ENCODE measurements at places on chromosomes 4 and X.
A peak's percentile ranks its signal among the peaks of the same experiment; 100 is the strongest.

GRCh38 chrX:54994668-54995351 lies 822 bp upstream of the PFKFB1 start:
- no peak for DNase-seq

DNA sequence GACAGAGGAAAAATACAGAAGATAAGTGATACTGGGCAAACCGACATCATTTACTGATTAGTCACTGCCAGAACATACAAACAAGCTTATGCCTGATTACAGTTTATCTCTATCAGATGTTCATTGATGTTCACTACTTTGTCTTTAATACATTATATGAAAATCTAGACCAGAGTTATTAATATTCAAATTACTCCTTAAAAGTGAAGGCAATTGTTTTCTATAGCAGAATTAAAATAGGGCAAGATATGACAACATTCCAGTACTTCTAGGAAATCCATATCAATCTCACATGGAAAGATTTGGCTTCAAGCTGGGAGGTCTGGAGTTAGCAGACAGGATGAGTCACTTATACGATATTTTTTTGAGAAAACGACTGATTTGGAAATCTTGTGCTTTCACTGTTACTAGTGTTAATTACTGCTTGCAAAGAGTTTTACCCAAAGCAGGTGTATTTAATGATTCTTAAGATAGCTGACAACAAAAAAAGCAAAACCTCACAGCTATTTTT lies 31.8 kb downstream of the HPGD start:
- no peak for DNase-seq

DNA sequence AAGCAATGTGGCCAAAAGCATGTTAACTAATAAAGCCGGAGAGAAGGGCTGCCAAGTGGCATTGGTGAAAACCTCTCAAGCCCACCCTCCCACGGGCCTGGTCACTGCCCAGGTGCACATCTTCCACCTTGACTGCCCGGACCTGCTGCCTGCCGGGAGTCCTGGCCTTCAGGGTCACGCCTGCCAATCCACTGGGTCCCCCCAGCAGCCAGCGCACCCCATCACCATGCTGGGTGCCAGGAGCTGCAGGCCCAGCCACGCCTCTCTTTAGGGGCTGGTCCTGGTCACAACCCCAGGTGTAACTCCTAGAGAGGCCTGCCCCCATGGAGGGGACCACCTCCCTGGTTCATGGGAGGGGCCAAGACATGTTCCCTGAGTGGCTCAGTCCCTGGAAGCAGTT lies 66.4 kb downstream of the PSAPL1 start:
- DNase-seq = no peak

DNA sequence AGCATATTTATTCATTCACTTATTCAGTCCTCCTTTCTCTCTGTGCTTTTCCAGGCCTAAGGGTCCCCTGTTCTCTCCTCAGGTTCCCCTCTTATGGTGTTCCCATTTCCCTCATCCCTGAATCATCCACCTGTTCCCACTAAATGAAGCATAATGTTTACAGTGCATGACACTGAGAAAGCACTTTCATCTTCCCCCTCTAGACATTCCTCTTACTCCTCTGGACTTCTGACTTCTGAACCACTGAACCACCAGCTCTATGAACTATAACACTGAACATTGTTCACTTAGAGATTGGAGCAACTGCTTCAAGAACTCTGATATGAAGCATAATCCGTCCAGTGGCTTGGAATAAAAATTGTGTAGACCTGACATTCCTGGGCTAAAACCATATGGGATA lies 59.5 kb downstream of the CD38 start:
- DNase-seq = no peak

- DNase-seq = no peak
Measured at GRCh38 chr4:15436513-15436912, 8.7 kb downstream of the C1QTNF7 start.

DNA sequence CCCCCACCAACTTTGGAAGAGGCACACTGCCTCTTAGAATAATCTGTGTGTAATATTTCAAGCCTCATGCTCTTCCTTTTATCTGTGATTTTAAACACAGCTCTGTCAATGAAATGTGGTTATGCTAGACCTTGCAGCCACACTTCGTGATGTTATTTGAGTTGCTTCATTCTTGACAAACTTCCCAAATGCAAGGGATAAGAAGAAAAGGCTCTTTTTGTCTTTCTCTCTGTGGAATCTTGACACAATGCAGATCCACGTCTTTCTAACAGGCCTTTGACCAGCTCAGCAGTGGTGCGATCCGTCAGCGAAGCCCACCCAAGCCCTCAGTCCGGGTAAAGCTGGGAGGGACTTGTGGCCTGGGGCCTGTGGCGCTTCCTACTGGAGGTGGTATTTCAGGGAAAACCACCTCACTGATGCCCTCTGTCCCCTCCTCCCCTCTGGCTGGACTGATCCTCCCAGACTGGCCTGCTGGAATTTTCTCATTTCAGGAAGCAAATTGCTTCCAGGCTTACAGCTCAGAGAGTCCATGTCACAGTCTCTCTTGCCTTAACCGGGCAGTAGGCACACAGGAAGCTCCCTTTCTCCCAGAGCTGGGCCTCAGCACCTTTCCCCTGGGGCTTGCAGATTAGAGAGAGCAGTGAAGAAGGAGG lies 19.5 kb upstream of the CCKAR start:
- no peak for DNase-seq

DNA sequence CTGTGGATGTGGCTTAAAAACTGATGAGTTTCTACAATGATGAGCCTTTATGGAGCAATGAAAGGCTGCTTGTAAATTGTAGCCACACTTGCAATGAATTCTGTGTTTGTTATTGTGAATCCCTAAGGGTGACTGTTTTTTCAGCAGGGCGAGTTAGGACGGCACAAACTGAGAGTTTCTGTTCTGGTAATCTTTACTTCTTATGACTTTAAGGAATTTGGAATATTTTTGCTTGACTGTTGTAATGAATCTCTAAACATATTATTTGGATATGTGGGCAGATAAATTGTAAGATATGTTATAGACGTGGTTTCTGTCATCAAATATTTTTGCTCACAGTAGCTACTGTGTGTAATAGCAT lies 22.2 kb downstream of the RBPJ start:
- no peak for DNase-seq

DNA sequence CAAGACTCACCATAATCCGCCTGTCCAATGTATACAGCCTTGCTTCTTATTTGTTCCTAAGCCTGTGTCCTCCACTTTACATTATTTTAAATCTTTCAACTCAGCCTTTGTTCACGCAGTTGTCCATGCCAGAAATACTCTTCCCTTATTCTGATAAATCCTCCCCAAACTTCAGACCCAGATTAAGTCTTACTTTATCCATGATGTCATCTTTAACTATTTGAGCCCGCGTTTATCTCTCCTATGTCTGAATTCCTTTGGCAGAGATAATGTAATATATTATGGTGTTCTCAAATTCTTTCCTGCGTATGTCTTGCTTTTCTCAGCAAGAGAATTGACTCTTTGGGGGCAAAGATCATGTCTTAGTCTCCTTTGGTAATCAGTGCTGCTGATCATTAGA lies 129.6 kb downstream of the LUZP4 start:
- DNase-seq = no peak

DNA sequence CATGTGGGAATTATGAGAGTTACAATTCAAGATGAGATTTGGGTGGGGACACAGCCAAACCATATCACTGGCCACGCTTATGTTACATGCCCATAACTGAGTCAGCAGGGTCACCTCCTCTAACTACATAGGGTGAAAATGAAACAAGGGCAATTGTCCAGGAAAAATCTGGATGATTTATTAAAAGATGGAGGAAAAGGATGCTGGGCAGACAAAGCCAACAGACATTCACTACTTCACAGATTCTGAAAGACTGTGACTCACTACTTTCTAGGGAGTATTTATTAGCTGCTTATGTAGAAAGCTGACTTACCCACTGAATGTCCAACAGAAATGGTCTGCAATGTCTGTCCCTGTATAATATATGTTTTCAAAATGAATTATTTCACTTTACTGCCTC lies 72.4 kb downstream of the APBB2 start:
- no peak for DNase-seq

GRCh38 chrX:25144043-25144940 lies 128.5 kb upstream of the ARX start:
- DNase-seq = peak; percentile 1

- DNase-seq = no peak
Measured at GRCh38 chr4:186088523-186088922, 16.0 kb upstream of the FAM149A start.

DNA sequence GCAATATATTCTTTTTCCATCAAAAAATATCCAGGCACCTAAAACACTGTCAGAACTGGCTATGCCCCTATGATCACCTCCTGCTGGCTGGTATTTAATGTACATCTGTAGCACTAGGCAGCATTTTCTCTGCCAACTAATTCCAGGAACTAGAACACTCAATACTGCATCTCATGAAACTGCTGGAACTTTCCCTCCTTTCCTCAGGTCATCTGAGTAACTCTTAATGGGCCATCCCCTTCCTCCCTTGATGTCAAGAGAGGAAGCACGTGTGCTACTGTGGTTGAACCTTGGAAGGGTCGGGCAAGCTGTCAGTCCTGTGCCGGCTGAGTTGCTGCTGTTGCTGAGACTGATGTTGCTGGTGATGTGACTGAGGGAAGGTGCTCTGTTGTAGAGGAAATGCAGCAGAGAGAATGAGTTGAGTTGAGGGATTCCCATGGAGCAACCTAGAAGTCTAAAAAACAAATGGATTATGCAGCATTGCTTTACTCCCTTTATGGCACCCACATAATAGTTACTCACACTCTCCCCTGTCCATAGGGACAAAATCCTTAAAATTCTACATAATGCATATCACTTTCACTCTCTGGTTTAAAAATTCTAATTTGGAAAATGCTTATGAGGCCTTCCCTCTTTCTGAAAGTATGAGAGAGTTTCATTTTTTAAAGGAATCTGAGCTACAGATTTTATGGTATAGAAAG lies 39.5 kb downstream of the TMEM165 start:
- DNase-seq = no peak

GRCh38 chrX:9141496-9141895 lies 107.6 kb upstream of the FAM9B start:
- DNase-seq = no peak

- no peak for DNase-seq
Measured at GRCh38 chrX:106902684-106903083, 457 bp downstream of the RIPPLY1 start.

GRCh38 chrX:147228153-147228552 lies 413.6 kb upstream of the CXorf51A start:
- DNase-seq = no peak

DNA sequence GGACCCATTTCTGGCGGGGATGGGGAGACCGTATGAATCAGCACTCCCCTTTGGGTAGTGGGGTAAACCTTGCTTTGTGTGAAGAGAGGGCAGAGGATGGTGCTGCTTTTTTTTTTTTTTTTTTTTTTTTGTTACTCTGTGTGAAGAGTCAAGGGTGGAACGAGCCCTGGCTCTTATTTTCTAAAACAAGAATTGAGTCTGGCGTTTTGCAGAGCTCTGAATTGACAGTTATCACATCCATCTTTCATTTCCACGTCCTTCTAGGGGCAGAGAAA lies 1.2 kb downstream of the SLAIN2 start:
- DNase-seq = no peak

GRCh38 chrX:19545651-19546050 lies 30.3 kb upstream of the MAP3K15 start:
- no peak for DNase-seq

Data from stimulated activated CD8-positive, alpha-beta memory T cell treated with anti-CD3 and anti-CD28 coated beads, Interleukin-4, amount 100 ng/mL, for 1 hour (primary cell).